ENCODE measurements at places on chromosomes 6 and 20.

DNA sequence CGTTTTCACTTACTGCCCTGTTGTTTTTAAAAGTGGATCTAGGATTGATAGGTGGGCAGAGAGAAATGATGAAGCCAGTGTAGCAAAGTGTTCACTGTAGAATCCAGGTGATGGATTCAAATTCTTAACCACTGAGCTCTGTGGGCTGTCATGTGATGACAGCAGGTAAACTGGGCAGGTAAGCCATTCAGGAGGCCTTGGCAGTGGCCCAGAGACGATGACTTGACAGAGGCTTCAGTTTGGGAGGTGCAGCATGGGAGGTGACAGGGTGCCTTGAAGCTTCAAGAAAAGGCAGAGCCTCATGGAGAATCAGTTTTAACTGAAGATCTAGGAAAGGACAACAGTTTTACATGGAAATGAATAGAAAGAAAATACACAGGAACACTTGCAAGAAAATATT, 2.0 kb downstream of the NAA20 start:
- no peak for DNase-seq

GRCh38 chr6:157246048-157246630, 77.2 kb downstream of the TMEM242 start:
- peak; percentile 48 for DNase-seq

DNA sequence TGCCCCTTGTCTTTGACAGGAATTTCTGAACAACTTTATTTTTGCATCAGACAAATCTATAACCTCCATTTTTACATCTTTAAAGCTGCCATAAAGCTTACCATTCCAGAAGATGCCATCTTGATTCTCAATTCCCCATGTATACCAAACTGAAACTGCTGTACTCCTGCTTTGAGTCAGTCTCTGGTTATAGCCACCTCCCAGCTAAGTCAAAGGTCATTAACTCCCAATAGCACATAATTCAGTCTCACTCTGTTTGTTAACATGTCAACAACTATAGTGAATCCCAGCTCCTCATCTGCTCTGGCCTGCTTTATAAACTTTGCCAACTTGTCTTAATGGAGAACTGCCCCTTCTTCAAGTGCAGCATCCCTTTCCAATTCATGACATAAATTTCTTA, 343.6 kb downstream of the FRK start:
- DNase-seq = no peak

GRCh38 chr6:71722736-71723135, 163.6 kb upstream of the RIMS1 start:
- no peak for DNase-seq

DNA sequence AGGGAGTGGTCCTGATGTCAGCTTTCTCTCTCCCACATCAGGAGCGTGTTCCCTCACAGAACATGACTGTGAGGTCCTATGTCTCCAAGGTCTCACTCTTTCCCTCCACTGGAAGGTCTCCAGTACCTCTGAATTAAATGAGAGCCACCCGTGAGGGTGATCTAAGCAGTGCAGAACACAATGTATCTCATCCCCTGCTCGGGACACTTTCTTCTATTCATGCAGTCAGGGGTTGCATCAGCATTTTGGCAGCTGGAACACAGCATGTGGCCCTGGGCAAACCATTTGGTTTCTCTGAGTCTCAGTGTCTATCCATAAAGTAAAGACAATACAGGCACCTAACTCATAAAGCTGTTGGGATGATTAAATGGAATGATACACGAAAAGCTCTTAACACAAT, 34.2 kb downstream of the MAFB start:
- peak; percentile 75 for DNase-seq

DNA sequence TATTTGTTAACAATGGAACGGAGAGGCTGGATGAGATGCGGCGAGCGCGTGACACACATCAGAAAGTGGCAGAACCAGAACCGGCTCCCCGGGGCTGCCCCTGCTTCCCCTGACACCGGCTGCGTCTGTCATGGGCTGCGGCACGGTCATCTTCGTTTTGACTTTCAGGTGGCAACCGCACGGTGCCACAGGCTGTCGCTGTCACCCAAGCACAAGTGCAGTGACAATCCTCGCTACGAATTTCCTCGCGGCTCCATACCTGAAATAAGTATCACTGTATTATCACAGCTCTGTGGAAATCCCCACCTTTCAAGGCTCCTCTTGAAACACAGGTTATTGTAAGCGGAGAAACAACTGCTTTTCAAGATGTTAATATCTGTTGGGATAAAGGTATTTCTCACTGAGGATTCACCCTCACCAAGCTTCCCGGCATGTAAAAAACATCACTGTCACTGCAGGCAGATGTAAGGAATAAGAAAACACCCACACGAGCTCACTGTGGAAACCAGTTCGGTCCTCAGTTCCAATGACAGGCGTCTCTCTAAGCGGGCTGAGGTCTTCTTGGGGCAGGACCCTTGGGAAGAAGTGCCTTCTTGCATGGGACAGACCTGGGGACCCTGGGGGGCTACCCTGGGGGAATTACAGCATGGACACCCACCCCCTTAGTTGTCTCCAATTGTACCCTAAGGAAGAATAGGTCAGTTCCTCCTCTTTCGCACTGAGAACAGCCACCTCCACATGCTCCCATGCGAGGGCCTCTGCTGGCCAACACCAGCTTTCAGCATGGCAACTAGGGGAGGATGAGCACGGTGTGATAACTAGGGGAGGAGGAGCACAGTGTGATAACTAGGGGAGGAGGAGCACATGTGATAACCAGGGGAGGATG, 86.3 kb downstream of the DACT2 start:
- no peak for DNase-seq

- DNase-seq = peak; percentile 90
These were observed 18.3 kb downstream of the HMGN4 start for GRCh38 chr6:26556263-26557070.

GRCh38 chr6:38320358-38320757, 319.4 kb downstream of the BTBD9 start:
- DNase-seq = no peak

DNA sequence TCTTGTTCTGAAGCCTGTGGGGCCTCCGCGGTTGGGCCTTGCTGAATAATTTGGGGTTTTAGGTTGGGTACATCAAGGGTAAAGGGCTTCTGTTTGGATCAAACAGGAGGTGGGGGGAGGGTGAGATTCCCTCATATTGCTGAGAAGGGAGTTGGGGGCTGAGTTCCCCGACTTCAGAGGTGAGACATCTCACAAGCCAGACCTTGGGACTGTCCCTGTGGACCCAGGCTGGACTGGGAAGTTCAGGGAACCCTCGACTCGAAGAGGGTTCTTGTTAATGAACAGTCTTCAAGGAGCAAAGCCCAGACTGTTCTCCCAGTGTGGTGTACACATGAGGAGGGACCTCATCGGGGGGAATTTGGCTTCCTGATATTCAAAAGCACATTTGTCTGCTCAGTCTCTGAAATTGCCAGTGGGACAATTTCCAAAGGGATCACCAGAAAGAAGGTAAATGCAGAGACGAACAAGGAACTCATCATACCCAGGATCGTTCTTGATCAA, 118.5 kb downstream of the SYCP2 start:
- DNase-seq = no peak

GRCh38 chr20:40766790-40767614, 78.0 kb upstream of the MAFB start:
- no peak for DNase-seq

GRCh38 chr20:53793783-53794383, 200.2 kb upstream of the ZNF217 start:
- no peak for DNase-seq

DNA sequence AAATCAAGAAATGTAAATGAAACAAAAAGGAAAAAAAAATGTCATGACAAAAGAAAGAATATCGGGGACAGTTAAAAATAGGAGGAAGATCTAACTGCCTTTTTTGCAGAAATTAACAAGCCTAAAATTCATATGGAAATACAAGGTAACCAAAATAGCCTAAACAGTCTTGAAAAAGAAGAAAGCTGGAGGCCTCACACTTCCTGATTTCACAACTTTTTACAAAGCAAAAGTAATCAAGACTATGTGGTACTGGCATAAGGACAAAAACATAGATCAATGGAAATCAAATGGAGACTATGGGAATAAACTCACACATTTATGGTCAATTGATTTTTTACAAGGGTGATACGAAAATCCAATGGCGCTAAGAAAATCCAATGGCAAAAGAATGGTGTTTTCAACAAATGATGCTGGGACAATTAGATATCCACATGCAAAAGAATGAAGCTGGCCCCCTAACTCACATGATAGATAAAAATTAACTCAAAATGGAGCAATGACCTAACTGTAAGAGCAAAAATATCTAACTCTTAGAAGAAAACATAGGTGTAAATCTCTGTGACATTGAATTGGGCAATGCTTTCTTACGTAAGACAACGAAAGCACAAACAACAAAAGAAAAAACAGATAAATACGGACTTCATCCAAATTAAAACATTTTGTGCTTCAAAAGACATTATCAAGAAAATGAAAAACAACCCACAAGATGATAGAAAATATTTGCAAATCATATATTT, 24.5 kb downstream of the MAP3K5 start:
- peak; percentile 33 for DNase-seq

DNA sequence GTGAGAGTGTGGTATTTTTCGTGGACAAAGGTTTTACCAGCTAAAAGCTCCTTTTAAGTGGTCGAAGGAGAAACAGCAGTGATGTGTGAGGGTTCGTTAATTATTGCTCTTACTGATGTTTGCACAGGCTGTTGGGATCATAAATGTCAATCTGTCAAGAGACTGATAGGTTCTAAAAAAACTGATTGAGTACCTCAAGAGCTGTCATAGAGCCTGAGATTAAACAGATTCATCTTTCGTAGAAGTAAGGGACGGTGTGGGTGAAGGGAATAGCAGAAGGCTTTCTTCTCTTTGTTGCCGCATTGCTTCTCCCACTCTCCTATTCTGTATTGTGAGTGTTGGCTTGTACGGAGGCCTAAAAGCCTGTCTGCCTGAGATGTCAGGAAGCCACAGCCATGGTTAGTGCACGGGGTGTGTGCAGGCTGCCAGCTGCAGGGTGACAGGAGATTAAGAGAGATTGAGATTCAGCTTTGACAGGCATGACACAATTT, 291.0 kb downstream of the ZFAND3 start:
- no peak for DNase-seq

DNA sequence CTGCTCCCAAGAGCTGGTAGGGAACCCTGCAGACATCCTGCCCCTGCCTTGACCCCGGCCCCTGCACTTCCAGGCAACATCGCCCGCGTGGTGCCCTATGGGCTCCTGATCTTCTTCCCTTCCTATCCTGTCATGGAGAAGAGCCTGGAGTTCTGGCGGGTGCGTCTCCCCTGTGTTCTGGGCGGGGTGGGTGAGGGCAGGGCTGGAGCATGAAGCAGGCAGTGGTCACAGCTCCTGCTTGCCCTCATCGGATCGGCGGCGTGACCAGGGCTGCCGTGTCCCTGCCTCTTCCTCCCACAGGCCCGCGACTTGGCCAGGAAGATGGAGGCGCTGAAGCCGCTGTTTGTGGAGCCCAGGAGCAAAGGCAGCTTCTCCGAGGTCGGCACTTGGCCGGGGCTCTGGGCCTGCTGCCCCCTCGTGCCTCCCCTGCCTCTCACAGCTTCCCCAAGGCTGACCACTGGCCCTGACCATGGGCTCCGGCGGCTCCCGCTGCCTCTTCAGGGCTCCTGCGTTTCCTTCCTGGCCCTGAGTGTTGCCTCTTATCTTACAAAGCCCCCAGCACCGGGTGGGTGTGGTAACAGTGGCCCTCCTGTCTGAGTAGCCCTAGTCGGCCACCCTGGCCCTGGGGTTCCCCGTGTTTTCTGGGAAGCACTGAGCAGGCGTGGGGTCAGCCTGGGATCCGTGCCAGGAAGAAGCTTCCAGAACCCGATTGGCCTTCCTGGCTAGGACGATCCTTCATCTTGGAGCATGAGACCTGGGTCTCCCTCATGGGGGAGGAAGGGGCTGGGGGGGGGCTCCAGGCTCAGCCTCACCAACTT, 8.0 kb upstream of the TNFRSF6B start:
- DNase-seq = no peak

DNA sequence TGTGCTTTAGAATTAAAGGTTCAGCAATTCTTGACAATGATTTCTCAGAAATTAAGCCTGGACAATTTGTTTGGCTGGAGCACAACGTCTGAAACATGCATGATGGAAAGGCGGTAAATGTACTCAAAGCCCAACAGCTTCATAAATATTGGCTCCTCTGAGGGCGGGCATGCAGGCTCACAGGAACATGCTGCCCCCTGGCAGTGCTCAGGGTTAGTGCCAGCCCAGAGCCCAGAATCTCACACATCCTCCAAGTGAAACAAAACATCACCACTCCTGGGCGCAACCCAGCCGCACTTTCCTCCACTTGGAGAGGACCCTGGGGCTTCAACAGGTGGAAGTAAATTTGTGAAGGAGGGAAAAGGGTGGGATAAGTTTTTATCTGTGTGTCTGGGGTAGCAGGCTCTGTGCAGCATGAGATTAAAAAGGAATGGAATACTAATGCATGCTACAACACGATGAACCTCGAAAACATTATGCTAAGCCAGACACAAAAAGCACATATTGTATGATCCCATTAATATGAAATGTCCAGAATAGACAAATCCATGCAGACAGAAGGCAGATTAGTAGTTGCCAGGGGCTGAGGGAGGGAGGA, 54.1 kb upstream of the PTPRT start:
- DNase-seq = no peak

- no peak for DNase-seq
These were observed 111.7 kb downstream of the TNFRSF21 start for GRCh38 chr6:47197682-47198640.

GRCh38 chr6:92647630-92648029, 771.7 kb downstream of the EPHA7 start:
- DNase-seq = peak; percentile 16

DNA sequence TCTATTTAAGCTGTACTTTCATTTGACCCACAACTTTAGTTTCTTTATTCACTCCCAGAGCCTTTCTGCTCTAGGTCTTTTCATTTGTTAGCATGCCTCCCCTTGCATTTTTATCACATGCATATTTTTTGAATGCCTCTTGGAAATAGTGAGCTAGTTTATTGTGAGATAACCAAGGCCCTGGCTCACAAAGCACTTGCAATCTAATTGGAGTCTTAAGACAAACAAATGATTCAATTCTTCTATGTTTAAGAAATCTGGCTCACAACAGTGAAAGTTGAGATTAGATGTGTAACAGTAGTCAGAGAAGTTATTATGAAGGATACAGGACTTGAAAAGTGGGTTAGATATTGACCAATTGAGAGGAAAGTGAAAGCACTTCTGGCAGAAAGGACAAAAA, 173.4 kb downstream of the MOXD1 start:
- peak; percentile 90 for DNase-seq

DNA sequence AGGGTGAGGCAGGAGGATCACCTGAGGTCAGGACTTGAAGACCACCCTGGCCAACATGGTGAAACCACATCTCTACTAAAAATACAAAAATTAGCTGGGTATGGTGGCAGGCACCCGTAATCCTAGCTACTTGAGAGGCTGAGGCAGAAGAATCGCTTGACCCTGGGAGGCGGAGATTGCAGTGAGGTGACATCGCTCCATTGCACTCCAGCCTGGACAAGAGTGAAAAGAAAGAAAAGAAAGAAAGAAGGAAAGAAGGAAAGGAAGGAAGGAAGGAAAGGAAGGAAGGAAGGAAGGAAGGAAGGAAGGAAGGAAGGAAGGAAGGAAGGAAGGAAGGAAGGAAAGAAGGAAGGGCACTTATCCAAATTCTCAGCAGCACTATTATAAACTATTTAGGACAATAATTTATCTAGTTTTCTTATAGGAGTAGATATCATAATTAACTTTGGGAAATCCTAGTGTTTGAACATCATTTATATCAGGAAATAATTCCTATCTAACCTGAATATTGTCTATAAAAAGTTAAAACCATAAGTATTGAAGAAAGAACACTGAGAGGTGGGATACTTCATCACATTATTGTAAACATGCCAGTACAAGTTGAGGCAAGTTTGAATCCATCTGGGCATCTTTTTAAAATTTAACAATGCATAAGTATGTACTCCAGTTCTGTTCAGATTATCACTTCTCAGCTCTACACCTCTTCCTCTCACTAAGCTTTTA, 305.5 kb downstream of the SLC35F1 start:
- DNase-seq = no peak

- DNase-seq = peak; percentile 53
These were observed 838 bp downstream of the AHCY start for GRCh38 chr20:34302312-34302722.

Data from choroid plexus epithelial cell (primary cell).